ENCODE measurements at places on chromosomes 11 and 22.
A peak's percentile ranks its signal among the peaks of the same experiment; 100 is the strongest.

GRCh38 chr11:134632347-134633119 is 220.5 kb upstream of the B3GAT1 start:
- DNase-seq: no peak

DNA sequence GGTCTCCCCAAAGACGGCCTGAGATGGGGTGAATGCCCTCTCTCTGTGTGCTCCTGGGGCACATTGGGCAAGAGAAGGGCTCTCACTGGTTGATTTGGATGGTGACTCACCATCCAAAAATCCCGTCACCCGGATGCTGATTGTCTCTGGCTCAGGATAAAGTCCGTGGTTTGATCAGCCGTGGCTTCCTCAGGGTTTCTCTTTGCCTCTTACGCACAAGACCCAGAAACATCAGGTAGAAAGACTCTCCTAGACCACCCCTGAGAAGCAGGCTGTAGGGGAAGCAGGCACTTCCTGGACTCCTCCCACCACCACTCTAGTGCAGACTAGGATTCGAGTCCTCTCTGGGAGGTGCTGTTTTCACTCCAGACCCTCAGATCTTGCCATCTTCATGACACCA is 176.1 kb upstream of the NCAM1 start:
- no peak for DNase-seq

DNA sequence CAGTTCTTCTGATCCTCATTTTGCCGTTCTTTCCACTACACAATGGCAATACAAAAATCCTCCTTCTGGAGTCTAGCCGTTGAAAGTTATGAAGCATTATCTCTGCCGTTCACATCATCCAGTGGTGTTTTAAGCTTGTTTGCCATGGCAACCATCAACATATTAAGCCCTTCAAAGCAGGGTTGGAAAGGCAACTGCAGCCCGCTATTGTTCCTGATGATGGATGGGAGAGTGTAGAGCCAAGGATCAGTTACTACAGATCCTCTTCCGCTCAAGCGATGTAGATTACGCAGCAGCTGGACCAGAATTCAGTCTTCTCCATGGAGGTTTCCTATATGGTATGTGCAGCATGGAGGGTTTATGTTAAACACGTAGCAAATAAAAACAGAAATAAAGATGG is 352.7 kb downstream of the NTM start:
- no peak for DNase-seq

DNA sequence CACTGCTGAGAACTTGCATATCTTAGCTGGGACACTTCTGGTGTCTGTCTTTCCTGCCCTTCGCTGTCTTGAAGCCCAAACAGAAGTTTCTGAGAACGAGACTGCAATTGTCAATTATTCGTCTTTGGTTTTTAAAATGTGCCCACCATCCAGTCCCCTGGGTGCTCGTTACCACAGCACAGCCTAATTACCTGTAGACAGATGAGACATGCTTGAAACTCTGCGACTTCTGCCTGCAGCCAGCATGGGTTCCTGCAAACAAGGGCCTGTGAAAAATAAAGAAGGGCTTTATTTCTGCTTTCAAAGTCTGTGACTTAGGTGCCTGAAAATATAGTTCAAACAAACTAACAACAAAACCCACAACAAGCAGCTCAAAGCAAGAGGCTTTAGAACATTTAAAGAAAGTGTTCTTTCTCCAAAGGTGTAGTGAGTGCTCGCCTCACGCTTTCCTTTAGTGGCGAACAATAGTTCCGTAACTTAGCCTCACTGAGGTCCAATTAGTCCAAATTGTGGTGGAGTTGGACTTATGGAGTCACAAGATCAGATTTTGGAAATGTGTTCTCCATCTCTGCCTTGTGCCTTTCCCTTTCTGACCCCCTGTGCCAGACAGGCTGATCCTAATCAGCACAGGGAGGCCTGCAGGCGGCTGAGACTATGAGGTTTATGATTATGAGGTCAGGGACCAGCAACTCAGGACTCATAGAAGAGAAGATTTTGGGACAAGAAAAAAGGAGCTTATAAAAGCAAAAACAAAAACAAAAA is 20.4 kb upstream of the GRAMD1B start:
- peak; percentile 16 for DNase-seq

DNA sequence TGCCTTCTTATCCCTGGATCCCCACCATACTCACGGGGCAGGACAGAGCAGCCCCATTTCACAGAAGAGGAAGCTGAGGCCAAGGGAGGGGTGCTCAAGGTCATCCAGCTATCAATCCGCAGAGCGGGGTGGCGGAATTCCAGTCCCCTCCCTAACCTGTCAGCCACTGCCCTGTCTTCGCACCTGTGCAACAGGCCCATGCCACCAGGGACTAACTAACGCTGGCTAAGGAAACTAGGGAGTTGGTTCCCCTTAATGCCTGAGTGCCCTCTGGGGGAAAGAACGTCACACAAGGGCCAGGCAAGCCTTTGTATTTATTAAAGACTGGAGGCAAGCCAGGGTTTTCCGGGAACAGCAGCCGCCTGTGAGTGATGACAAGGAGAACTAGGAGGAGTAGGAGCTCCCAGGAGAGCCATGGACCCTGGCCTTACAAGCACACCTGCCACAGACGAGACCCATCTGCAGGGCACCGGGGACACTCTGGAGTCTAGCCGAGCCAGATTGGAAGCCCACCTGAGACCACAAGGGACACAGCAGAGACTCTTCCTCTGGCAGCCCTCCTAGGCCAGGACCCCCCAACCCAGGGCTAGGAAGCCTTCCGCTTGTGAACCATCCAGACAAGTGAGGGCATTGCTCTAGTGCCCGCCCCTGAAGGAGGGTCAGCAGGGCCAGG is 64.4 kb downstream of the MYH9 start:
- peak; percentile 90 for DNase-seq

DNA sequence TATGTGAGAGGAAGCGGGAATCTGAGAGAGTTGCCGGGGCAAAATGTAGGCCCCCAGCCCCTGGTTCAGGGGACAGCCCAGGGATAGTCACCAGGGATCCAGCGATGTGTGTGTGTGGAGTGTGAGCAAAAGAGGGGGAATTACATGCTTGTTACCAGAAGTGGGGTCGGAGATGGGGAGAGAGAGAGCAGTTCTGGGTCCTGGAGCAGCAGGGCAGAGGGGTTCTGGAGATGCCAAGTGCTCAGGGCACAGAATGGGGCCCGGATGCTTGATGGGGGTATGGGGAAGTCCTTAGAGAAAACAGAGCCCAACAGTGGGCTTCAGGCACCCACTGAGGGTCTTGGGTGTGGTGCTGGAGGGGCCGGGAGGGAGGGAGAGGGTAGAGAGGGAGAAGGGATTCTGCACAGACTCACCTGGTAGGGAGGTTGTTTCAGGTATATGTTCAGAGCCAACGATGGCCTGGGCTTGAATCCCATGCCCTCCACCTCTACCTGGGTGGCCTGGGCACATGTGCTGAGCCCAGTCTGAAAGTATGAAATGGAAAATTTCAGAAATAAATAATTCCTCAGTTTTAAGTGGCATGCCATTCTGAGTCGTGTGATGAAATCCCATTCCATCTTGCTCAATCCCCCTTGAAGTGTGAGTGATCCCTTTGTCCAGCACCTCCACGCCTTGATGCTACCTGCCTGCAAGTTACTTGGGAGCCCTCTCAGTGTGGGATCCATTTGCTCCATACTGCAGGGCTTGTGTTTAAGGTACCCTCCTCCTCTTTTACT is 12.4 kb downstream of the SMIM38 start:
- DNase-seq: no peak

GRCh38 chr11:48022445-48022844 is 42.1 kb downstream of the PTPRJ start:
- DNase-seq: no peak

GRCh38 chr22:45684169-45684568 is 12.5 kb downstream of the ATXN10 start:
- DNase-seq: no peak

DNA sequence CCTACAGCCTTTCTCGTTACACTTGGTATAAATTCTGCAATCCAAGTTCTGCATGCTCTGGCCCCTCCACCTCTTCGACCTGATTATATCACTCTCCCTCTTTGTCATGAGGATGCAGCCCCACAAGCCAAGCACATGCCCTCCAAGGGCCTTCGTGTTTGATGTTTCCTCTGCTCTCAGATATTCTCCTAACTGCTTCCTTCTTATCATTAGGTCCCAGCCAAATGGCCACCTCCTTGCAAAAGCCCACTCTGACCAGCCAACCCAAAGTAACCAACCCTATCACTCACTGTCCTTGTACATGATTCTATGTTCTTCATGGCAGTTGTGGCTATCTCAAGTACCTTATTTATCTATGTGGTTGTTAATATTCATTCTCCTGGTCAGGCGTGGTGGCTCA is 38.3 kb upstream of the LRRC55 start:
- DNase-seq: no peak

- DNase-seq: no peak
Measured at GRCh38 chr11:44443836-44444769, 121.4 kb upstream of the CD82 start.

DNA sequence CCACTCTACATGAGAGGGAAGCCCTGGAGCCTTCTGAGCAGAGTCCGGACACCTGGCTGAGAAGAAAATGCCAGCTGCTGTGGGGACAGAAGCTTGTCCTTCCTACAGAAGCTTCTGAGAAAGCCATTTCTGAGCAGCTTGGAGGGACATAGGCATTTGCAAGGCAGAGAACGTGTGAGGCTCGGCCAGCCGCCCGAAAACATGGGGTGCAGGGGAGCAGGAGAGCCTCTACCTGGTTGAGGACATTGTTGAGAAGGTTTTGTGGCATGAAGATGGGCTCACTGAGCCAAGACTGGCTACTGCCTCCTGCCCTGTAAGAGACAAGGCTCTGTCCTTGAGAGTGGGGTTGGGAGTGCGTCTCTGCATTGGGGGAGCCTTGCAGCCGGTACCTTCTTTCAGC is 25.3 kb downstream of the SAMM50 start:
- no peak for DNase-seq

DNA sequence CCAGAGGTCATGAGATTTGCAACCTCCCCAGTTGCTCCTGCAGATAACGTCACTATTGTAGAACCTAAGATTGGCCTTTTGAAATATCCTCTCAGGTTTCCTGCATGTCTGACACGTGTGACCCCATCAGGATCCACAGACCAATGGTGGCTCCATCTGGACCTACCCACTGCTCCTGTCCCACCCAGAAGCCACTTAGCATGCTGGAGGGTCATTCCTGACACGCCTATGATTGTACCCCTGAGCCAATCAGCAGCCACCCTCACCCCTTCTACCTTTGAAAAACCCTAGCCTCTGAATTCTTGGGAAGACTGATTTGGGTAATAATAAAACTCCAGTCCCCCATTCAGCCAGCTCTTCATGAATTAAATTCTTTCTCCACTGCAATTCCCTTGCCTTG is 20.1 kb upstream of the NARS2 start:
- DNase-seq: no peak

GRCh38 chr11:114074546-114075343 is 15.2 kb downstream of the ZBTB16 start:
- DNase-seq: no peak

- DNase-seq: no peak
Measured at GRCh38 chr11:13207665-13208594, 69.7 kb upstream of the BMAL1 start.

GRCh38 chr11:132096132-132096825 is 725.9 kb downstream of the NTM start:
- no peak for DNase-seq

- DNase-seq: no peak
Measured at GRCh38 chr22:44455151-44455962, 42.7 kb downstream of the RTL6 start.

Data from NCI-H1436 (cell line).